Stimulated activated naive CD4-positive, alpha-beta T cell treated with Interleukin-2 at 50 U/mL for 16 hours (primary cell): ENCODE measurements at places on chromosomes 5 and 9.

DNA sequence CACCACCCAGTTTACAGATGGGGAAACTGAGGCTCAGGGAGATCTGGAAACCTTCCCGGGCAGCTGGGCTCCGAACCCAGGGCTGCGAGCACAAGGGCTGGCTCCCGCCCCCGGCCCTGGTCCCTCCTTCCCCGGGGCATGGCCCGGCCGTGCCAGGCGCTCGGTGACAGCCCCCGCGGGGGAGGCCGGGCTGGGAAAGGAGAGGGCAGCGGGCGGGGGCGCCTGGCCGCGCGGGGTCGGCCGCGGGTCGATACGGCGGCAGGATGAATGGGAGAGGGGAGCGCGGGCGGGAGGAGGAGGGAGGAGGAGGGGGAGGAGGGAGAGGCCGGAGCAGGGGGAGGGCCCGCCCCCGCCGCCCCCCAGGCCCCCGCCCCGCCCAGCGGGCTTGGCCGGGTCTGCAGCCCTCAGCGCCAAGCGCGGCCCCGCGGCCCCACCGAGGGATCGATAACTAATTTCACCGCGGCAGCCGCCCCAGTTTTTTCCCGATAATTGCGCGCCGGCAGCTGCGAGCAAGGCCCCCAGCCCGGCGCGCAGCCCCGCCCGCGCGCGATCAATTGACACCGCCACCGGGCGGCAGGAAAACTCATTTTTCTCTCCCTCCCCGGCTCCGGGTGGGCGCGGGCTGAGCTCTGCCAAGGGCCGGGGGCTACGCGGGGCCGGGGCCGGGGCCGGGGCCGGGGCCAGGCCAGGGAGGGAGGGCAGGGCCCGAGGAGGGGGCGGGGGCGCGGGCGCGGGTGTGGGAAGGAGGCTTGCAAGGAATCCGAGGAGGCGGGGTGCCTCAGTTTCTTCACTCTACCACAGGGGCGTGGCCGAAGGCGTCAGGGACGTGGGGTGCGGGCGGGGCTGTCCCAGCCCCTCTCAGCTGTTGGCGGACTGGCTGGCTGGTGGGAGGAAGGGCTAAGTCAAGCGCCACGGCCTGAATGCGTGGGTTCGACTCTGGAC, 52.1 kb downstream of the C9orf50 start:
- DNase-seq, result no peak

- no peak for DNase-seq
Measured at GRCh38 chr5:176902911-176903664, 3.9 kb upstream of the HK3 start.

- no peak for DNase-seq
Measured at GRCh38 chr5:103780794-103781193, 218.2 kb upstream of the NUDT12 start.

GRCh38 chr9:91580136-91580535, 156.5 kb upstream of the NFIL3 start:
- DNase-seq, result no peak

GRCh38 chr5:132790201-132790865, 13.3 kb upstream of the SEPTIN8 start:
- DNase-seq, result no peak

DNA sequence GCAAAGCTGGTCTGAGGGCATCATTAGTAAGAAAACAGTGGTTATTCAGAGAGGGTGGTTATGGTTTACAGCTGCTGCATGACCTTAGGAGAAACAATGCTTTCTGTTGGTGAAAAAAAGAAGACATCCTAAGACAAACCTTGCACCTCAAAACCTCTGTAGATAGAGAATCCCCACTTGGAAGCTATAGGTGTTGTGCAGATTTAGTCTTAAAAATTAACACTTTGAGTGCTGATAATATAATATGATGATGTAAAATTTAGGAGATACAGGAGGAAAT, 1.4 kb upstream of the PTTG1 start:
- no peak for DNase-seq

DNA sequence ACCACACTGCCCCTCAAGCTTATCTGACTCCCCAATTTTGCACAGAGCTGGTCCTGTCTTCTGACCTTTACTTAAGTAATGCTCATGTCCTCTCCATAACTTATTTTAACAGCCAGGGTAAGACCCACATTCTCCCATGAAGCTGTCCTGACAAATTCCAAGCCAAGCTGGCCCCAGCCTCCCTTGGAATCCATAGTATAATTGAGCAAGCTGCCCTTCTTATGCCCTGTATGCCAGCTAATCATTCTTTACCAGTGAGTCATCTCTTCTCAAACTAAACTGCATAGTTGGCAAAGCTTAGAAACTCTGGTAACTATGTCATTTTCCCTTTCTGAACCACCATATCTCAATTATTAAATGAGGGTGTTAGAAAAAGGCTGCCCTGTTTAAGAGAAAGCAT, 92.4 kb downstream of the NFIB start:
- no peak for DNase-seq

GRCh38 chr9:8733131-8733954, 933.8 kb upstream of the DMAC1 start:
- no peak for DNase-seq

DNA sequence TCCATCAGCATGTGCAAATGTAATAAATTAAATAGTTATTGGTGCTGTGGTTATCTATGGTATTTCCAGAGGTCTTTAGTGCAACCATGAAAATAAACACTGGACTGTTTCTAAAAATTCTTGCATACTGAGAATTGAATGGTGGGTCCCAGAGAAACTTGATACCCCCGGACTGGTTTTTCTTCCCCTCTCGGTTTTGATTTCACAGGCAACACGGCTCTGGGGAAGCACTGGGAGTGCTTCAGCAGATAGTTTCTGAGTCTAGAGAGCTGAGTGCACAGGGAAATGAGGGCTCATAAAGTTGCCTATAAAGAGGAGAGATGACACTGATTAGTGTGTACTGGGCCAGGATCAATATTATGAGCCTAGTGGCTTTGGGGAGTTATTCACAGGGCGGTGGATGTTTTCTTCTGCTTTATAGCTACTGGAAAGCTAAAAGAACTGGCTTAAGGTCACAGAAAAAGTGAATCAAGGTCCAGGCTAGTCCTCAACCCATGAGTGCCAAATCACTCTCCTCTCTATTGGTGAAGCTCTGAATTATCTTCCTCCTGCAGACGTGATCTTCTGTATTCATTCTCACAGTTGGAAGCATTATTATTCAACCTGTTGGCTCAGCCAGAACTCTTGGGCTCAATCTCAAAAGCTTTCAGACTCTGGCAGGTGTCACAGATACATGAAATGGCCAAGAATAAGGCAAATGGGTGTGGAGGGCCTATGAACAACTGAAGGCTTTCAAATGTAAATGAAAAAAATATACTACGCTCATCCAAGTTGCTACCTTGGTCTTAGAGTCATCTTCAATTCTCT, 170.2 kb upstream of the HMHB1 start:
- no peak for DNase-seq

DNA sequence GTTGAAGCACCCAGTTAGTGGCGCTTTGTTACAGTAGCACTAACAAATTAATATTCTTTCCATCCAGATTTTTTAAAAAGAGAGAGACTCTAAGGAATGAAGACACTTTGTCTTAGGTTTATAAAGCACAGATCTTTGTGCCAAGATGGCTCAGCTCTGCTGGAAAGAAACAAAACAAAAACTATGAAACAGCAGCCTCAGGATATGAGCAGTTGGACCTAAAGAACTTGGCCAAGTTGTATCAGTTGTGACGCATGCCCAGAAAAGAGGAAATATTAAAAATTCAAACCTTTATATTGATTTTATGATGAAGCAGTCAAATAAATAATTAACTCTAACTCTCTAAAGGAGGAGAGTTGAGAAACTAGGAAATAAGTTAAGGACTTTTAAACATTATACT, 427.2 kb downstream of the SPOCK1 start:
- no peak for DNase-seq

DNA sequence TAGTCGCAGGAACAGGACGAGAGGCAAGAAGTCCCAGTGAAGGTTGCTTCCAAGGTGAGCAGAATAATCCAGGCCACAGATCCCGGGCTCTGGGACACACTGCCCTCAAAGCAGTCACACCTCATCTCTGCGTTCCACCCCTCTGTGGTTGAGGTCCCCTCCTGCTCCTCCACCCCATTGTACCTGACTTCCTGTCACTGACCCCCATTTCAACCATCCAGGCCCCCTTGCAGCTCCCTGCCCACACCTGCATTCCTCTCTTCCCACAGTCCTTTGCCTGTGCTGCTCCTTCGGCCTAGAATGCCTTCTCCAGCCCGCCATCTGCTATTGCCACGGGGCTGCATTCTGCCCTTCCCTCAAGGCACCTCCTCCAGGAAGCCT, 73.5 kb downstream of the PAX5 start:
- DNase-seq, result no peak

GRCh38 chr9:132077881-132078698, 1.6 kb downstream of the MED27 start:
- peak; percentile 18 for DNase-seq

- no peak for DNase-seq
Measured at GRCh38 chr9:129547869-129548570, 72.9 kb downstream of the C9orf50 start.

GRCh38 chr5:50547303-50547702, 106.2 kb upstream of the EMB start:
- DNase-seq, result no peak

DNA sequence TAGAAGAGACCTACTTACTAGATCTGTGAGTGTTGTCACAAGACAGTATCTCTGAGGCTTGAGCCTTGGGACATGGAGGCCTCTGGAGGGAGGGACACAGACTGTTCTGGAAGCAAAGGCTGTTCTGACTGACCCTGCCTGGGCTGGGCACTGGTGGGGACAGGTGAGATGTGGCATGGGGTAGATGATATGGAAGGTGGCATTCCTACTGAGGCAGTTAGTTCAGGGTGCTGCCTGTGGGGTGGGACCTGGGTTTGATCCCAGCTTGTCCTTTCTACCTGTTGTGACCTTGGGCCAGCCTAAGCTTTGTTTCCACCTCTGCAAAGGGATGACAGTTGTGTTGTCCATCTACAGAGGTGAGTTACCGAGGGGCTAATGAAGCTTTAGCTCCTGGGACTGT, 140.2 kb downstream of the C9orf50 start:
- no peak for DNase-seq

DNA sequence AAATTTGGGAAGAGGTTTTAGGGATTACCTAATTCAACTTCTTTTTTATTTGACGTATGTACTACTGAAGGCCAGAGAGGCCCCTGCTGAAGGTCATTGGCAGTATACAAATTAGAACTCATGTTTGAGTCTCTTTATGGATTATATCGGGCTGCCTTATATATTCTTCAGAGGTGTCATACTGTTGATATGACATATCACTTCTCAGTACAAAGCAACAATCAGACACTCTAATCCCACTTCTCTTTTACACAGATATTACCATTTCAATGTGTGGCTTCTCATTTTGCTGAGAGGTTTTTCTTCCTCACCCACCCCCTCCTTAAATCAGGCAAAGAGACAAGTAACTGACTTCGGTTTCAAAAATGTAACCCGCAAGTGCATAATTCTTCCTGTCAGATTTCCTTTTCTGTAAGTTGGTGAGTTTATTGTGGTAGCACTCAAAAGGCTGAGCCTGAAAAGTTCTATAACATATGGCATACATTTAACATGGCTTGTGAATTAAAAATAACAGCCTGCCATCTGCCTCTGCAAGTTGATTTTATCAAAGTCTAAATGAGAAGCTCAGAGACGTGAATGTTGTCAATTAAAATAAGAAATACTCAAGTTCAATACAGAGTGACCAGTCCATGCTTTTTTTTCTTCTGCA, 163.6 kb upstream of the RORB start:
- DNase-seq, result no peak

DNA sequence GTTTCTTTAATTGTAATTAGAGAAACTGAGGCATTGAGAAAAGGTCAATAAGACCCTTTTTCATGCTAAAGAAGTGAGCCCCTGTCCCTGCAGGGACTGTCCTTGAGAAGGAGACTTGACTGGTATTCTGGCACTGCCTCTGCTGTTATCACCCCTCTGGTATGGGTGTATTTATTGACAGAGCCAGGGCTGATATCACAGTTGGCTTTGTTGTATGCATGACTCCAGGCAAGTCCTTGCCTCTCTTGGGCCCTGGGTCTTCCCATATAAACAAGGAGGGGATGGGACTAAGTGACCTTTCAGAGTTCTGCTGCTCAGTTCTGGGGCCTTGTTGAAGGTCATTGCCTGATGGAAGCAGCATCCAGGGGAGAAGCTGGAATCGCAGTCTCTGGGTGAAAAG, 71.8 kb upstream of the PPARGC1B start:
- DNase-seq, result no peak

DNA sequence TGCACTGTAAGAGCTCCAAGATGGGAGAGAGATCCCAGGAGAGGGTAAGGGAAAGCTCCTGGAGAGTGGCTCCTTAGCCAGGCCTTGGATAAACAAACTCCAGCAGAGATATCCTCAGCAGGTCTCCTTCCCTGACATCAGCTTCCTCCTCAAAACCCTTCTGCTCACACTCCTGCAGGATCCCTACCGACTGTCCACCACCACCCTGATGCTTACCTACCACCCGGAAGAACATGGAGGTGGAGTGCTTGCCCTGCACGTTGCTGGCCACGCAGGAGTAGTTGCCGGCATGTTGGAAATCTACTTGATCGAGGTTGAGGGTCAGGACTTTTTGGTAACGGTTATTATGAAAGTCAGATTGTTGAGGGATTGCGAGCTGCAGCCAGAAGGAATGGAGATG, 9.3 kb downstream of the CSF1R start:
- DNase-seq, result no peak

DNA sequence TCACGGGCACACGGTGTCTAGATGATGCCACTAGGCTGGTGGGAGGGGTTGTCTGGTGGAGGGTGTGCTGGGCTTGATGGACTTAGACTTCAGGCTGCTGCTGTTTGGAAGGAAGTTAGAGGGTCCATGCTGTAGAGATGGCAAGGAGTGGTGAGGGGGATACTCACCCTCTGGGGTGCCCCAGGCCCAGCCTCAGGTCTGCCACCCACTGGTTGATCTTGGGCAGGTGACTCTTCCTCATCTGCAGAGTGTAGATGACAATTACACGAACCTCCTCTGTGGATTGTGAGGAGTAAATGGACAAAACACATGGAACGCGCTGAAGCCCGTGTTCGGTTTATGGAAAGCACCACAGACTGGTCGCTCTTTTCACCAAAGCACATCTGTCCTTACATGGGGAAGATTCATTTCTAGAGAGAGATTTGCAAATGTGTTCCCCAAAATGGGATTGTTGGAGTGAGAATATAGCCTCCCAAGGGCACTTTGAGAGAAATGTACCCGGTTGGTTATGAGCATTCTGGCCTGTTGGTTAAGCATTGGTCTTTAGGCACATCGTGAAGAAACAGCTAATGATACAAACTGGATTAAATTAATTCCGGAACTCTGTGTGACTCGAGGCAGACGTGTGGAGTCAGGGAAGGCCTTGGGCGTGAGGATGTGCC, 58.2 kb downstream of the ZNF618 start:
- no peak for DNase-seq

GRCh38 chr9:17730899-17731298, 152.0 kb downstream of the SH3GL2 start:
- DNase-seq, result no peak

DNA sequence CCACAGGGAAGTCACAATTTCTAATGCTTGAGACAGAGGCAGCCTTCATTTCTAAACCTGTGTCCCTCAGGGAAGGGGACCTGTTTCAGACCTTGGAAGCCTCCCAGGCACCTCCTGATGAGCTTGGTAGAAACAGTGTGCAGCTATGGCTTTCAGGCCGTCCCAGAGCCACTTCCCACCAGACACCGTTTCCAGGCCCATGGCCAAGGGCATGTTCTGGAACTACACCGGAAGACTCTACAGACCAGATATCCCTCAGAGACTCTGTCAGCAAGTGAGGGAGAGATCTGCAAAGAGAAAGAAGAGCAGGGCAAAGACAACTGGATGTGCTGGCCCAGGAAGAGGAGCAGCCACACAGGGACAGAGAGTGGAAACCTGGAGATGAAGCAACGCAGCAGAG, 82.2 kb upstream of the HSPA9 start:
- no peak for DNase-seq
